ENCODE measurements at places on chromosomes 4 and X. TPM values are rescaled to one million over a fixed set of nuclear protein-coding genes. Genes with fewer than 3 reads are reported as not detected.

Gene DACH2
- total RNA-seq: not detected

Gene AWAT2
- total RNA-seq: not detected

Gene PRKX
- total RNA-seq: 4.7 TPM

Gene HDX
- total RNA-seq: 3.9 TPM

Gene ZDHHC15
- 0.88 TPM for total RNA-seq

Gene GLOD5
- total RNA-seq: not detected

All from RPMI7951 (cell line).